LHCN-M2 (cell line): ENCODE measurements at places on chromosomes 1 and 21. TPM values are rescaled to one million over a fixed set of nuclear protein-coding genes. Genes with fewer than 3 reads are reported as not detected.

NMNAT2 gene
- total RNA-seq, result 1.3 and 2.4 TPM in 2 replicates

GADD45A gene
- 112 and 133 TPM in 2 replicates for total RNA-seq

F3 gene
- 30.2 and 56.4 TPM in 2 replicates for total RNA-seq

SSX2IP gene
- 24.7 and 26.9 TPM in 2 replicates for total RNA-seq

CHRM3 gene
- 0.11 TPM in 1 of 2 replicates, not detected in the other for total RNA-seq

TTF2 gene
- total RNA-seq, result 22.8 and 26.2 TPM in 2 replicates

TAF5L gene
- total RNA-seq, result 15.0 and 18.6 TPM in 2 replicates

GATAD2B gene
- 3.7 and 5.1 TPM in 2 replicates for total RNA-seq

EPHA2 gene
- total RNA-seq, result 60.1 and 73.1 TPM in 2 replicates

C4BPB gene
- total RNA-seq, result not detected in 2 replicates

BCL10 gene
- total RNA-seq, result 29.0 and 31.7 TPM in 2 replicates

- DNase-seq, result no peak
These were observed 238.7 kb upstream of the POGK start for GRCh38 chr1:166600574-166600973.

- DNase-seq, result peak; percentile 11
These were observed 229.3 kb downstream of the DISC1 start for GRCh38 chr1:231855926-231856325.

DNA sequence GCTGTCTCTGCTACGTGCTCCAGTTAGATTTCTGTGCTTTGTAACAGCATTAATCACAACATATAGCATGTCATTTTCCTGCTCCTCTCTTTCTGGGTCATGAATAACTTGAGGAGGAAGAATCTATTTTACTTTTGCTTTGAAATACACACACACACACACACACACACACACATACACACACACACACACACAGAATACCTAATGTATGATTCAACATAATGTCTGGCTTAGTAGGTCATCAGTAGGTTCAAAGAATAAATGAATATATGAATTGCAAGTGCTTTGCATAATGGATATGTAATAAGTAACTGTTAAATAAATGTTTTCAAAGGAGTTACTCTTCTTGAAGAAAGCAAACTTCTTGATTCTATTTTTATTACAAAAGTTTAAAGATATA, 249.0 kb downstream of the PDE4B start:
- no peak for DNase-seq

DNA sequence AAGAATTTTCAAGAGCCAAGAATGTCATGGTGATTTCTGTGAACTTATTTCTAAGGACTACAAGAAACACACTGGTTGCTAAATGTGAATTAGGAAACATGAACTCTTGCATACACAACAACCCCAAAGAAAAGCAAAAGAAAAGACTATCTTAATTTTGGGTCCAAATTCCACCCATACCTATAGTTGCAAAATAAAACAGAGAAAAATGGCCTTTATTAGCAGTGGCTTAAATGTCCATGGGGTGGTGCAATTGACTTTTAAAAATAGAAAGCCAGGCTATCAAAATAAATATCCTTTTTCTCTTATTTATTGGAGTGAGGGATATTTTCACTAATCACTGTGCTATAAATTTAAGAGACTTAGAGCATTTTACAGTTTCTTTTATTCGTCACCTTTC, 80.9 kb upstream of the DPYD start:
- DNase-seq, result peak; percentile 37

GRCh38 chr1:151547119-151547899, 7.2 kb downstream of the TUFT1 start:
- peak; percentile 81 for DNase-seq

DNA sequence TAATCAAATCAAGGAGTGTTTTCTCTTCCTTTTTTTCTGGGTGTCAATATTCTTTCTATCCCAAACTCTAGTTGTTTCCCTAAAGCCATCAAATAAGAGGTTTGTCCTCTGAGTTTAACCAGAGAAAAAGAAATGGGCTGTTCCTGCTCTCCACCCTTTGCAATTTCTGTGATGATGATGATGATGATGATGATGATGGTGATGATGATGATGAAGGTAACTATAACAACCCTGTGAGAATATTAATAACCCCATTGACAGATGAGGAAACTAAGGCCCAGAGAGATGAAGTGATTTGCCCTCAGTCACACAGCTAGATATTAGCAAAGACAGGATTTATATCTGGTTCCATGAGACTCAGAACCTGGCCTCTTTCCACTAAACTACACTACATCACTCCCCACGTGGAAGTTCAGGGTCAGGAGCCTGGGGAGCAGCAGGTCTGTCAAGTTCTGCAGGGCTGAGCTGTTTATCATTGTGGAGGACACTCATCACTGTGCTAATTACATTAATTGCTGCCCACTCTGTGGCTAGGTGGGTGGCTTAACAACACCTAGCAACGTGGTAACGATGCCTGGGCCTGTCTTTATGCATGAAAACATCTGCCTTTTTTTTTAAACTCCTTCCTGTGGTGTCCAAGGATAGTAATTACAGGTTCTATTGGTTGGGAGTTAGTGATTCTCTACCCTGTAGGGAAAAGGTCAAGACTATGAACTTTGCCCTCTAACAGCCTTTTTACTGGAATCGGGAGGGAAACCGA, 19.0 kb upstream of the JUN start:
- no peak for DNase-seq

DNA sequence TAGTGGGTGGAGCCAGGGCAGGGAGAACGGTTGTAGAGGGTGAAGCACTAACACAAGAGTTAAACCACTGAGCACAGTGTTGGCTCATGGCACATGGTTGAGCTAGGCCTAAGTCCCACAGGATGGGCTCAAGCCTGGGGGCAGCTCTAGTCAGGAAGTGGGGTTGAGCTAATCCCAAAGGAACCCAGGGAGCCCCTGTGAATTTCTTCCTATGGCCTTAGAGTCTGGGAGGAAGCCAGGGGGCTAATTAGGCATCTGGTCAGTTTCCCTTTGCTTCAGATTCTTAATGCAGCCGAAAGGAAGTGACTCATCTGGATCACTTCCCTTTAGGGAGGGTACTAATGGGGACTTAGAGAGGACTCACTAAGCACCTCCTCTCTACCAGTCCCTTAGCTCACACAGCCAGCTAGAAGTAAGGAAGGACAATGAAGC, 10.1 kb downstream of the CFAP45 start:
- peak; percentile 88 for DNase-seq

- DNase-seq, result no peak
These were observed 5.9 kb upstream of the FOXJ3 start for GRCh38 chr1:42340901-42341300.

DNA sequence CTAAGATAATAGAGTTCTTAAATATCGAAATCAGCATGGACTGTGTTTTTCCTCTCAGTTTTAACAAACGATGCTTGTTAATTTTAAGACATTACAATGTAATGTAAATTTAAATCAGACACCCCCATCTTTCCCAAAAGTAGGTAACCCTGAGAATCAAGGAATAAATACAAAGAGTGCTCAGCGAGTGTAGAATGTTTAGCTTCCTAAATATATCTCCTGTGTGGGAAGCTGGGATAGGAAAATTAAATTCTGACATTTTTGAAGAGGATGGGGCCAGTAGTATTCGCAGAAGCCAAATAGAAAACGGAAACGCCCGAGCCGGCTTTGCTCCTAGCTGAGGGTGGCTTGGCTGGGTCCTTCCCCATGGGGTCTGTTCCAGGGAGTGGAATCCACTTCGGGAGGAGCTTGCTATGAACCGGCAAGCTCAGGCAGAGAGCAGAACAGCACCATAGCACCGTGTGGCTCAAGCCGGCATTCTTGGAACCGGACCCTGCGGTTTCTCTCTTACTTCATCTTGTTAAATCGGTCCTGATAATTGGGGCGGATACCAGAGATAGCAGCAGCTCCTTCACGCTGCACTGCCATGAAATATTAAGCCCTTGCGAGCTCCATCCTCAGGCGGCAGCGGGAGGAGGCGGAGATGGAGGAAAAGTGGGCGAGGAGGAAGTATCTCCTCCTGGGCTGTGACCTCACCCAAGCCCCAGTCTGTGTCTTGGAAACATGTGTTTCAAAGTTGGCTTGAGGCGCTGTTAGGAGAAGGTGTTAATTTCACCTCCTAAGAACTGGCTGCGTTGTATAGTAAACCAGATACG, 24.9 kb downstream of the MAP3K7CL start:
- peak; percentile 51 for DNase-seq

DNA sequence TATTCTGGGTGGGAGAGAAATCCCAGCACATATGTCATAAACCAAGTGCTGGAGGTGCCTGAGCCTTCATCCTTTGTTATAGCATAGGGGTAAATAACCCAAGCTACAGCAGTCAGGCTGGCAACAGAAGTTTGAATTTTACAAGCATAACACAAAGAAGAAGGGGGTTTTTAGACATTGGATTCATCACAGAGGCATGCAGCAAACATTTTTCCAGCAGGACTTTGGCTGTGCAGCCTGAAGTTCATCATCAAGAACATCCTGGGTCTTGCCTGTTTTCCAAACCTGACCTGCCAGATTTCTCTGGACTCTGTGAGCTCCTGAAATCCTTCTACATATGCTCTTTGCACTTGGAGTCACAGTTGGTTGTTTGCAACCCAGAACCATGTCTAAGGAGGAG, 16.2 kb downstream of the PTGER3 start:
- DNase-seq, result no peak

DNA sequence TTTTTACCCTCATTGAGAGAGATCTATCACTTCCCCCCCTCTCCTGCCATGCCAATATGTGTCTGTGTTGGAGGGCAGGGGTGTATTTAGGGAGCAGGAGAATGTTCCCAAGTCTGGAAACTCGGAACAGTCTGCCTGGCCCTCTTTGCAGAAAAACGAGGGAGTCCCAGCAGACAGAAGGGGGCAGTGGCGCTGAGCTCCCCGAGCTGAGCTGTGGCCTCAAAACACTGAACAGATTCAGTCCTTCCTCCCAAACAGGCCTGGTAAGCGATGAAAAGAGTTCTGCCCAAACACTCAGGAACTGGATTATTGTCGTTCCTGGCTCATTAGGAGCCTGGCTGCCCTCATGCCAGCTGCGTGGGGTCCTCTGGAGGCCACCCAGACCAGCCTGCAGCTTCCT, 981 bp downstream of the CLDN14 start:
- no peak for DNase-seq

- DNase-seq, result peak; percentile 81
These were observed 78.6 kb downstream of the KCNN3 start for GRCh38 chr1:154791292-154792166.

- peak; percentile 70 for DNase-seq
These were observed 33.9 kb upstream of the ASPM start for GRCh38 chr1:197180252-197180878.

DNA sequence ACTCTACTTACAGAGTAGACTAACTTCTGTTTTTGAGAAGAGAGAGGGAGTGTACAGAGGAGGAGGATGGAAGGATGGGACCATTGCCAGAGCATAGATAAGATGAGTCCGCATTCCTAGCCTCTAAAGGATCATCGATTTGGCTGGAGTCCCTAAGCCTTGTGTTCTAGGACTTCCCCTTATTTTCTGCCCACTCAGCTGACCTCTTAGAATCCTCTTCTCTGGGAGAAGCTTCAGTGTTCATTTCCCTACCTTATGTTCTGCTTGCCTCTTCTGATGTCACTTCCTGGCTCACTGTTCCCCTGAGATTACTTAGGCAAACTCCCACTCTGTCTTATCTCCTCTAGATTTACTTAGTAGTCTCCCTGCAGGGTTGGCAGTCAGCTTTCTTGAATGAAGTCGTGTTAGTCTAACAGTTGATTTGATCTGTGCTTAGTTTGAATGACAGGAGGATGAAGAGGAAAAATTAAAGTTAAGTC, 156.7 kb downstream of the SYT2 start:
- peak; percentile 31 for DNase-seq

GRCh38 chr1:46960250-46960649, 19.0 kb upstream of the CYP4A11 start:
- DNase-seq, result no peak

- DNase-seq, result no peak
These were observed 19.3 kb downstream of the INSRR start for GRCh38 chr1:156839426-156840109.

- DNase-seq, result no peak
These were observed 83.5 kb downstream of the NPHP4 start for GRCh38 chr1:5908461-5909375.

GRCh38 chr1:21292503-21292983, 2.3 kb upstream of the ECE1 start:
- no peak for DNase-seq

- no peak for DNase-seq
These were observed 274.4 kb downstream of the PLPP3 start for GRCh38 chr1:56304975-56305374.

DNA sequence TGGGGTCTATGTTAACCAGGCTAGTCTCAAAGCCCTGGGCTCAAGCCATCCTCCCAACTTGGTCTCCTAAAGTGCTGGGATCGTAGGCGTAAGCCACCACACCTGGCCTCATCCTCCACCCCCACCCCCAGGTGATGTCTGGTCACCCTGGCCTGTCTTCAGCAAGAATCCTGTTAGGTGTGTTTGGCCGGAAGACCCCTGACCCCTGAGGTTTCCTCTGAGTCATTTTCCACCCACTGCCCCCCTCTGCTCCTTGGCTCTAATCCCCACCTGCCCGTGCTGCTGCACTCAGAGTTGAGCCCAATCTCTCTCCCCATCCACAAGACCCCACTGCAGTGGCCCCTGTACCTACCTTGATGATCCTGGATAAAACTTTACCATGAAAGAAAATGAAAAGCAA, 25.2 kb downstream of the SLC66A1 start:
- no peak for DNase-seq

GRCh38 chr1:28890836-28891235, 23.5 kb upstream of the EPB41 start:
- no peak for DNase-seq

- no peak for DNase-seq
These were observed 21.9 kb downstream of the DLGAP3 start for GRCh38 chr1:34907487-34908090.

DNA sequence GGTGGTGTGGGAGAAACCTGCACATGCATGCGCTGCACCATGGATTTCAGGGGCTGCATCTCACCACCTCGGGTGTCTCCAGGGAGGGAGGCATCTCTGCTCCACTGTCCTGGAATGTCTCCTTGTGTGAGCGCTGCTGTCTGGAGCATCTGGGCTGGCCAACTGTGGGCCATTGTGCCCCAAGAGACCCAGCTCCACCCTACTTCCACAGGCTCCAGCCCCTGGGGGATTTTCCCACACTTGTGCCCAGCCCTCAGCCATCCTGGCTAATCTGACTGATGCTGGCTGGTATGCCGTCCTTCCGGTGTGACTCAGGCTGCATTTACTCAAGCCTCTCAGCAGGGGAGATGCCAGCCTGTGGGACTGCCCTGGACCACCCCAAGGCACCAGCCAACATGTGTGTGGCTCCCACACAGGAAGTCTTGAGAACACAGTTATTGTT, 62.0 kb downstream of the TRIM11 start:
- DNase-seq, result peak; percentile 7

GRCh38 chr1:92461364-92462097, 25.2 kb downstream of the GFI1 start:
- DNase-seq, result peak; percentile 41
